RPMI7951 (cell line): ENCODE measurements at places on chromosomes 5 and 9. TPM values are rescaled to one million over a fixed set of nuclear protein-coding genes. Genes with fewer than 3 reads are reported as not detected.

GRCh38 chr9:27414220-27414761 is 109.8 kb upstream of the IFNK start:
- DNase-seq, result no peak

DNA sequence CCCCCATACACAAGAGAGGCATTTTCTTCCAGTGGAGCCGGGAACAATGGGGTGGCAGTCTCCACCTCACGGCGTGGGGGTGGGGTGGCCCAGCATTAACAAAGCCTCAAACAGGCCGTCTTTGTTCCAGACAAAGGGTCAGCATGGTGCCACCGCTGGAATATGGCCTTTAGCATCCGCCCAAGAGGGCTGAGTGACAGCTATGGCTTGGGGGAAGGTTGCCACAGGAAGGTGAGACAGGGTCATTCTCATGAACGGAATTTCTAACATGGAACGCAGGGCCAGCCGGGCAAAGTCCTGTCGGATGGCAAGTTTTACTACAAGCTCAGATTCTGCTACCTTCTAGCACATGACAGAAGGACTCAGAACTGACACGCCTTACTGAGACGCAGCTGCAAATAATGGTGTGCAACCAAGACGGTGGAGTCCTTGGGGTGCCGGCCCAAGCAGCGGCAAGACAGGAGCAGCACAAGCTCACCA is 64.0 kb downstream of the OTULIN start:
- DNase-seq, result no peak

Gene GZMA
- total RNA-seq, result not detected in 2 replicates

DNA sequence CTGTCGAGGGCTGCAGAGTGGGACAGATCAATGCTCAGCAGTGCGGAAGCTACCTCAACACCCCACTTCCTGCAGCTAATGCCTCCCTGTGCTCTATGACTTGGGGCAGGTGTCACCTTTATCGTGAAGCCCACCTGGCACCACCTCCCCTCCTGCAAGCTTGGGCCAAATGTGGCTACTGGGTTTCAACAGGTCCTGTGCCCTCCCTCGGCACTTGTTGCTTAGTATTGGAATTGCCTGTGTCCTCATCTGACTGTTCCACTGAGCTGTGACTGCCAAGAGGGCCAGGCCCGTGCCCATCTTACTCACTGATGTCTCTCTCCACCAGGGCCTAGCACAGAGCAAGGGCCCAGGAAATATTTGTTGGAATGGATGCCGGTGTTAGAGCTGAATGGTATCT is 9.4 kb downstream of the SLC27A4 start:
- no peak for DNase-seq

Gene PSD2
- total RNA-seq, result not detected in 2 replicates

DNA sequence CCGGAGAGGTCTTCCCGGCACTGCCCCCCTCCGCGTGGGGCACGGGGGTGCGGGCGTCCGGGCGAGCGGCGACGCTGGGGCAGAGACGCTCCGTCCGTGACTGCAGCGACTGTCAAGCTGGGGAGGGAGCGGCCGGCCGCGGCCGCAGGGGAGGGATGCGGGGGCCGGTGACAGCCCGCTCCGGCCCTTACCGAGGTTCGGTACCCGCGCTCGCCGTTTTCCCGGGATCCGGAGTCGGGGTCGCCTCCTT is 400 bp downstream of the KDM4C start:
- DNase-seq, result no peak

DNA sequence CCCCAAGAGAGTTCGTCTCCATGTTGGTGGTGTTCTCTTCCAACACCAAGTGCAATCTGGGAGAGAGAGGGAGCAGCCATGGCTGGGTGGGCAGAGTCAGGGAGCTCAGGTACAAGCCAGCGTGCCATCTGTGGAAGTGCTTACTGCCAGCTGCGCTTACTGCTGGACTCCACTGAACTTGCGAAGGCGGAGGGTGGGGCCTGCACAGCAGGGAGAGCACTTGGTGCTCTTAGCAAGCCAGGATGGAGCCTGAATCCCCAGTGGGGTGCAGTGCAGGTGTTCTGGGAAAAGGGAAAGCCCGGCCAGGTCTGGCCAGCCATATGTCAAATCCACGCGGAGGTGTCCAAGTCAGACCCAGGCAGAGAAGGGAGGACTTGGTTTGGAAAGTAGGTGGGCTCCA is 142.0 kb downstream of the FANCC start:
- DNase-seq, result no peak

Gene F12
- 0.12 and 0.59 TPM in 2 replicates for total RNA-seq

DNA sequence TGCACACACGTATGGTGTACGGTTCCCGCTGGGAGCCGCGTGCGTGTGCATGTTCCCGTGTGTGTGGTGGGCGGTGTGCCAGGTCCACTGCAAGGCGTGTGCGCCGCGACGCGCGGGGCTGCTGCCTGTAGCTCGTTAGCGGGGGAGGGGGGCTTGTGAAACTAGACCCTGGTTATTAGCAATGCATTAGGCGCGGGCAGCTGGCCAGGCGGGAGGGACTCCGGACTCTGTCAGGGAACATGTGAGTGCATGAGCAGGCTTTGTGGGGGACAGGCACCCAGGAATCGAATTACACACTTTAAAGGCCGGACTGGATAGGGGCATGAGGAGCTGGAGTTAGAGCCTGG is 32.2 kb upstream of the ENHO start:
- DNase-seq, result no peak

Gene NOXA1
- not detected in 2 replicates for total RNA-seq

Gene ISL1
- total RNA-seq, result not detected in 2 replicates

Gene MLANA
- total RNA-seq, result not detected in 2 replicates

Gene KLF4
- total RNA-seq, result 4.9 and 5.0 TPM in 2 replicates
